ENCODE measurements at places on chromosomes 2 and 18. TPM values are rescaled to one million over a fixed set of nuclear protein-coding genes. Genes with fewer than 3 reads are reported as not detected.

GRCh38 chr18:54149078-54149697 lies 75.3 kb downstream of the MBD2 start:
- DNase-seq: no peak

GRCh38 chr18:8358033-8358765 lies 251.0 kb upstream of the RAB12 start:
- DNase-seq: no peak

DNA sequence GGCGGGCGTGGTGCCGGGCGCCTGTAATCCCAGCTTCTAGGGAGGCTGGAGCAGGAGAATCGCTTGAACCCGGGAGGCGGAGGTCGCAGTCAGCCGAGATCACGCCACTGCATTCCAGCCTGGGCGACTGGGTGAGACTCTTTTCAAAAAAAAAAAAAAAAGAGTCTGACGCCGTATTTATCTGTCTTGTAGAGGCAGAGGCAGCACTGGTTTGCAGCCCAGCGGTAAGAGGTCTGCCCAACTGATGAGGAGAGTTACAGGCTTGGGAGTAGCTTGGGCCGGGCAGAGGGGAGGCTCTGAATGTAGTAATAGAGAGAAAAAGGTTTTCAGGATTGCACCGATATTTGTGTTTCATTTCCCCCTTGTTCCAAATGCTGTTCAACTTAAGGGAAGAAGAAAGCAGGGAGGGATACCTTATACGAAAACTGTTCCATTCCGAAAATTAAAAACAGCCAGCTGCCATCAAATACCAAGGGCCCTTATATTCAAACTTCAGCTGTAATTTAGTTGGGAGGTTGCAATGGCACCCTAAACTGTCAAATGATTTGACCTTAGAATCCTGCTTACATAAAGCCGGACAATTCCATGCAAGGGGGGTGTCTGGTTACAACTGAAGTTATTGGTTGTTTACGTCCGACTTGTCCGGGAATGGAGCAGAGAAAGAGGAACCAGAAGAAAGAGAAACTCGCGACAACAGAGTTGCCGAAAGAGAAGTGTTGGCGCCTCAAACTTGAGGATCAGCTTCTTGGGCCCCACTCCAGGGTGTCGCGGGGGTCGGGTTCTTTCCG lies 9.2 kb upstream of the SP9 start:
- no peak for DNase-seq

- no peak for DNase-seq
These were observed 14.4 kb upstream of the TET3 start for GRCh38 chr2:73970141-73970803.

The GAL3ST2 gene
- 0.73 TPM for total RNA-seq

The SUCLG1 gene
- total RNA-seq: 52.4 TPM
